ENCODE measurements at places on chromosomes 12 and 14.

DNA sequence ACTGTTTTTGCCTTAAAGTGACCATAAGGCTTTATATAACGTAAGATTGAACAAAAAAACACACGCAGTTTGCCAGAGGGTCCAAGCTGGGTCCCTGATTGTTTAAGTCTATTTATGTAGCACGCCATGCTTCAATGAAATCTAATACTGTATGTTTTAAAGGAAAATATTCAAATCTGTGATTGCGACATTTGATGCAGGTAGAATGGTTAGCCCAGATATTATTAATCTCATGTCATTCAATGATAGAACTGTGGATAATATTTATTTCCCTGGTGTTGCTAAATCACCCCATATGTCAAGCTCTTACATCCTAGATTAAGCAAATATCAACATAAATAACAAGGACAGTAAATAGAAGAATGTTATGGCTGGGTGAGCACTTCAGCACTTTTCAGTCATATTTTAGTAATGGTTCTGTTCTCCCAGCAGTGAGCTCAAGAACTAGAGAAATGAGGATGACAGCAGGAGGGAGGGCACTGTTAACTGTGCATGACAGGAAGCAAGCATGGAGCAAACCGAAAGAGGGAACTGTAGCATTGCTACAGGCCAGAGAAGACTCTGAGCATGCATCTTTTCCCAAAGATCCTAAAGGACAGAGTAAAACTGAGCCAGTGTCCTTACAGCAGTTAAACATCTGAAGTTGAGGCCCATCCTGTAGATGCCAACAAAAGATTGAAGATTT lies 465.7 kb upstream of the MGAT4C start:
- DNase-seq = no peak

DNA sequence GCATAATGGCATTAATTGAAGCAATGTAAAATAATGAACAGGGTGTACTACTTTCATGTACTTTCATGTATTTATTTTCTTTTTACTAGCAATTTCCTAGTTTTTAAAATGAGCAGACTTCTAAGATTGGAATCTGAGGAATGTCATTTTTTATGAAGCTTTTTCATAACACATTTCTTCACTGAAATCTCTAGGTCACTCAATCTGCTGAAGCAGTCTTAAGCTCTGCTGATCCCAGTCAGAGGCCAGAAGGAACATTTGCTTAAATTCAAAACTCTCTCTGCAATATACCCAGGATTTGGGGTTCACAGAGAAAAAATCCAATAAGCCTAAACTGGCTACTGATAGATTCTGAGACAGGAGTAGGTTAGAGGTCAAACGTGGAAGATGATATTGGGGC lies 73.6 kb upstream of the CNTN1 start:
- no peak for DNase-seq

DNA sequence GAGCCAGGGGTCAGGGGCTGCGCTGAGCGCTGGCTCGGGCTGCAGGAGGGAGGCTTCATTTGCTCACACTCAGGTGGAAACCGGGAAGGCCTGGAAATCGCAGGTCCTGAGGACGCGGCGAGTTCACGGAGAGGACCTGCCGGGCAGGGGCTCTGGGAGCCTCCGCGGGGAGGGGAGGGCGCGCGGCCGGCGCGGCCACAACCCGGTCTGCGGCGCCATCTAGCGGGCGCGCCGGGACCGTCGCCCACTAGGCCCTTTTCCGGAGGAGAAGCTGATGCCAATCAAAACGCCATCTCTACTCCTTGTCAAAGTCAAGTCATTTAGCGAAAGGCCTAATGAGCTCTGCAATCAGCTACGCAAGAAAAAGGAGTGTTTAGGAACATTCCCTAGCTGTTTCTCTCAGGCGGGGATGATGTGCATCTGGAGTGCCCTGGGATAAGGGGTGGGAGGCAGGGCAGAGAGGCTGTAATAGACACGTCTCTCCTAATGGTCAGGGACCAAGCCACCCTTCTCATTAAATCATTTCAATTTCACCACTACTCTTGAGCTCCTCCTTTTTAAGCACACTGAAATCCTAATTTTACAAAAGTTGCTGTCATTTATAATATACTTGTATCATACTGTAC lies 885.8 kb upstream of the TMEM132C start:
- DNase-seq = peak; percentile 5

DNA sequence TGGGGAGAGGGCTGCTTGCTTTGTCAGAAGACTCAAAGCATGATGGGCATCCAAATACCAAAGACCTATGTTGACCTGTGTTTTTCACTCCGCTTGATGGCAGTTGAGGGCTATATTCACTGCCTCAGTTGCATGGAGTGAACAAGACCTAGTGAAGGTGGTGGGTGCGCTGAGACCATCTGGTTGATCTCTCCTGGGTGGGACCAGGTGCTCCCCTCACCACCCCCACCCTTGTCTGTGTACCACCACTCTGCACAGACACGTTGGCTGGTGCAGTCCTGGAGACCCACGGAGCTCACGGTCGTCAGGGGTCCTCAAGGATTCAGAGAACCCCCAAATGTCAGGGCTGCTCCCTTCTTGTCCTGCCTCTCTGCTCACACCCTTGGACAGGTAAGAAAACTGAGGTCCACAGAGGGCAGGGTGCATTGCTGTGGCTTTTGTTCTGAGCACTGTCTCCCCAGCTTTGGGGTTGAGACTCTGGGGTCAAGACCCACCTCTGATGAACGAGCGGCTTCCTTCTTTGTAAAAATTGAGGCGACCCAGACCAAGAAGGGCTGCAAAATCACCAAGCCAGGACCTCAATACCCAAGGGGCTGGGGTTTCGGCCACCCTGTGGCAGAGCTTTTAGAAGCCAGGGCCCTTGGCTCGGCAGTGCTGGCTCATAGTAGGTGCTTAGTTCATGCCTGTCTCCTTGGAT lies 166.3 kb upstream of the RTL1 start:
- DNase-seq = no peak

GRCh38 chr14:64801046-64801445 lies 78.7 kb downstream of the SPTB start:
- DNase-seq = no peak

DNA sequence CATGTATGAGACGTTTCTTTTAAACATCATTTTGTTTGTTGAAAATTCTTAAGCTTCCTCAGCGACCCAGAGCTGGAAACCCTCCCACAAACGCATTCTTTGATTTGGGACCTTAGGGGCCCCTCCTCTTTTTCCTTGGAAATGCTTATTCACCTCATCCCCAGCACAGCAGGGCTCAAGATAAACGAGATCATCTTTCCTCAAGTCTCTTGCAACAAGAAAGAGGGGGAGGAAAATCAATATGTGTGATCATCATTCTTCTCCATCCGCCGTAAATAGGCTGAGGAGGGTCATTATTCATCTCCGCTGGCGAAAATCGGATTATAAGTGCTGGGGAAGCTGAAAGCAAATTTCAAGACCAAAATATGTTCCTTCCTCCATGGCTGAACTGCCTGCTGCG lies 1415.2 kb downstream of the AACS start:
- no peak for DNase-seq
